ENCODE measurements at places on chromosomes 7 and 10.

GRCh38 chr7:102991077-102991539, 78.3 kb downstream of the LRRC17 start:
- no peak for DNase-seq

DNA sequence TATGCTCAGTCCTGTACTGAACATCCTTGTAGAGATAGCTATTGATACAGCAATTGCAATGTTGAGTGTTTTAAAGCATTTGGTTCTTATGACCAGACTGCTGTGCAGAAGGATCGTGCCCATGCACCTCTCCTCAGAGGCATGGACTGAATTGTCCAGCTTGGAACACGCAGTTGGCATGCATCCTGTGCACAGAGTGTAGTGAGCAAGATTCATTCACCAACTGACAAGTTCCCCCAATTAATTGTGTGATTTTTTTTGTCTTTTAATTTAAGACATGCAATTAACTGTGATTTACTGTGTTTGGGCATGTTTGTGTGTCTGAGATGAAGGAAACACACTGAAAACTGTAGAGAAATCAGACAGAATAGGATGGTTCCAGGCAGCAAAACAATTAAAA, 323.7 kb downstream of the CDK14 start:
- no peak for DNase-seq

DNA sequence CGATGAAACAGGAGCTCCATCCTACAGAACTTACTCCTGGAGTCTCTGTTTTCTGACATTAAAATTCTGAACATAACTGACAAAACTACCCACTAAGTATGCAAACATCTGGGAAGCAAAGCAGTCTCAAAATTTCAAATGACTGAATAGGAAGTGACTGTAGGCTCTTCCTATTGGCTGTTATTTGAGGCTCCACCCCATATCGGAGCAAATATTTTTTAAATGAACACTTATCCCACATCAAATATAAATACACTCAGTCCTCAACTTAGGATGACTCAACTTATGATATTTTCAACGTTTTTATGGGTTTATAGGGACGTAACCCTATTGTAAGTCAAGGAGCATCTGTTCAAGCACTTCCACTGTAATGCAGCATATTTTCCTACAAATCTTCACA, 8.8 kb downstream of the HSPA12A start:
- DNase-seq, result peak; percentile 54

DNA sequence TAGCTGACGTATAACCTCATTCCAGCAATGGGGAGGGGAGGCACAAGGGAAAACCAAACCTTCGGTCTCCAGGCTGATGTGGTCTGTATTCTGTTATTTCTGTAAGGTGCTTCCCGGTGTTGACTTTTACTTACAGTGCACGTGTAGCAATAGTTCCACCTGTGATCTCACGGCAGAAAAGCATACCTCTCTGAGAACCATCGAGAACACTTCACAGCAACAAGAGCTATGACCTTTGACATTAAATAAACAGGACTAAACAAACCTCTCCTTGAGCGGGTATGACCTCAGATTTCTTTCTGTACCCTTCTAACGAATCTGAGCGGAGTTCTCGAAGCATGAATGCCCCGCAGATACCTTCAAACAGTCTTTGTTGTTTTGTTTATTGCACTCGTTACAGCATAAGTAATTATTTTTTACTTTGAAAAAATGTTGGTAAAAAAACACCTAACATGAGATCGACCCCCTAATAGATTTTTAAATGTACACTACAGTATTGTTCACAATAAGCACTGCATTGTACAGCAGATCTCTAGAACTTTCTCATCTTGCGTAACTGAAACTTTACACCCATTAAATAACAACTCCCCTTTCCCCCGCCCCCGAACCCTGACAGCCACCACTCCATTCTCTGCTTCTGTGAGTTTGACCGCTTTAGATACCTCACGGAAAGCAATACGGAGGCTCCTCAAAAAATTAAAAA, 282.3 kb downstream of the GATA3 start:
- no peak for DNase-seq

GRCh38 chr10:13628661-13629060, 41.9 kb downstream of the PRPF18 start:
- DNase-seq, result no peak

DNA sequence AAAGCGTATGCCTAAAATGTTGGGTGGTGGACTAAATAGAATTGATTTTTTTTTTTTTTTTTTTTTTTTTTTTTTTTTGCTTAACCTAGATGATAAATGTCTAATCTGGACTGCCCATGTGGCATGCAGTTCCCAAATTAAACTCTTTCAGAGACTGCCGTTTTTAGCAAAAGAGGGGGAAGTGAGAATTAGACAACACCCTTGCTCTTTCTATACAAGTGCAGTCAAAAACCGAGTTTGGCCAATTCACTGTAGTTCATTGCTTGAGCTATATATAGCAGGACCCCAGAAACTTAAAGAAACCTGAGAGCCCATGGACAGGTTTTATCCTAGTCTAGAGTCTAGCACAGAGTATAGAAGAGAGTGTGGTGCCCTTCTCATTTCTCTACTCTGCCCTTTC, 141.9 kb downstream of the GRM3 start:
- DNase-seq, result no peak

GRCh38 chr7:114663502-114663901, 248.9 kb downstream of the FOXP2 start:
- peak; percentile 42 for DNase-seq

DNA sequence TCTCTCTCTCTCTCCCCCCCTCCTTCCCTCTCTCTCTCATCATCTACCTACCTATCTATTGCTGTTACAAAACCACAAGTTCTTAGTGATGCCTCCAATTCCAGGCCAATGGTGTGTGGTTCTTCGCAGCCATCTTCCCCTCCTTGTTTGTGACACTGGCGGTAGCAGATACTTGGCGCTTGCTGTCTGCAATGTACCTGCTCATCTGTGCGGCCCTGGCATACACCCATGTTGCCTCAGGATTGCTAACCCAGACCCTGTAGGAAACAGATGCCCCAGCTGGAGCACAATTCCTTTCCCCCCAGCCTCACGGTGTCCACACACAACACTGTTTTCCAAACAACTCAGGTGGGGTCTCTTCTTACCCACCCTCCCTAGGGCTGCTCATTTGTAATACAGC, 13.6 kb upstream of the DPYSL4 start:
- no peak for DNase-seq

DNA sequence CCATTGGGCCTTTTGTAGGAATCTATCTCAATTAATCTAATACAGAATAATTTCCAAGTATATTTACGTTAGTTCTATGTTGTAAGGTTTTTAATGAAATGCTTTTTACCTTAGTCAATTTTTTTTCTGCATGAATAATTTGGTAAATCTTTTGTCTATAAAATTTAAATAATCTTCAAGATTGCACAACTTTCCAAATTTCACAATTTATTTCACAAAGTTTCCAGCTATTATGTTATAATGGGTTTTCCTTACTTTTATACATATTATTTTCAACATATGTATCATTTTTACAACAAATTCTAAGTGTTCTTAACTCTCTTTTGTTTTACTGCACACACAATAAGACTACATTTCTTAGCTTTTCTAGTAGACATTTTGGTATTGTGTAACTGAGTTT, 470.7 kb downstream of the ETV1 start:
- no peak for DNase-seq

DNA sequence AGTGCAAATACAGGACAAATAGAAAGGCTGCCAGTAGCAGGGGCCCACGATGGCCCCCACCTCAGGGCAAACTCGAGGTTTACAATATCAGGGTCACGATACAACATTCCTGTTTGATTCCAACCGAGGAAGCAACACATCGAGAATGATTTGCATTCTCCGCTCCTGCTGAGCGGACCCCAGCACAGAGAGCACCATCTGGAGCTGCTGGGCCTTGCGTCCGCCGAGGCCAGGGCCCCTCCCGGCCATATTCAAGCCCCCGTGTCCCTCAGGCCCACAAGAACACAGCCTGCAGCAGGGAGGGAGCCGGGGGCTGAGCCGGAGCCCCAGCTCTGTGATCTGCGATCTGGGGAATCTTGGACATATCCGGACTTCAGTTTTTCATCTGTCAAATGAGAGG, 84.3 kb downstream of the PRKAG2 start:
- DNase-seq, result no peak

DNA sequence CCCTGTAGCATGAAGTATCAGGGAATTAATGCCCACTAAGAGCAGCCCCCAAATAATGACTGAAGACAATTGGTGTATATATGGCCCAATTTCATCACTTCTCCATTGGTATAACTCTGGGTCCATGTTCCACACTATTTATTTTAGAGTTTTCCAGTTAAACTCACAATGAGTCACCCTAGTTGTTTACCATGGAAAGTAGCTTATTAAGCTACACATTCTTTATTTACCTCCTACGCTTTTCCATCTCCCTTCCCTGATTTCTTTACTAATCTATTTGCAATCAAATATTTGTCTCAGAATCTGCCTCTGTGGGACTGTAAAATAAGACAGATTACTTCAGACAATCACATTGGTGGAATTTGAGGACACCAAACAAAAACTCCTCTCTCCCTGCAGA, 655.6 kb downstream of the SORCS1 start:
- DNase-seq, result peak; percentile 1

- DNase-seq, result no peak
Observed at GRCh38 chr7:144164784-144165183, 18.5 kb upstream of the CTAGE4 start.

Data from GM23248 (cell line).